ENCODE measurements at places on chromosomes 16 and 17.

DNA sequence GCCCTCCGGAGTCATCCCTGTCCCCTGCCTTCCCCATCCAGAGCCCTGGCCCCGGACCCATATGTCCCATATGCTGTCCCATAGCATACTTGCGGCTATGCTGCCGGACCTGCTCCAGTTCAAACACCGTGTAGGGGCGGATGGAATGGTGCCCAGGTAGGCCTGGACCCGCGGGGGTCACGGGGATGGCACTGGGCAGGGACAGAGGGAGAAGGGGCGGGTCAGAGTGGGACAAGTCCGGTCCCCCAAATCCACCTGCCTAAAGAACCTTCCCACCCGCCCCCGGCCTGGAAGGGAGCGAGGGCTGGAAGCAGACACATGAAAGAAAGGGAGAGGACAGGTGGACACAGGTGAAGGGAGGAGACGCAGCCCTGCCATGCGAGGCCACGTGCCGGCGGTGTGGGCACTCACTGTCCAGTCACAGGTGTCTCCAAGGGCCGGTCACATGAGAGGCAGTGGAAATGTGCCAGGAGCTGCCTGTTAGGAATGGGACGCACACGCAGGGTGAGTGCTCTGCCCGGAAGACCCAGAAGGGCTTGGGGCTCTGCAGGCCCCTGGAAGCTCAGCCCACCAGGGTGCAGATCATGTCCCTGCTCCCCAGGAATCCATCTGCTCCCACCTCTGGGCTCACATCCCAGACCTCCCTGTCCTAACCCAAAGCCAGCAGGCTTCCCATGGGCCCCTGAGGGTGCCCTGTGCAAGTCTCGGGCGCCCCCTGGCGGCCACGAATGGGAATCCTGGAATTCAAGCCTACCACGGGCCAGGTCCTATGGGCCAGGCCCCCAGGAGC is 14.0 kb downstream of the UBALD2 start:
- peaks cover 26% of the 10 kb centered on the region for H3K4me1 ChIP-seq
- no peaks in the 10 kb centered on the region for H3K36me3 ChIP-seq
- H3K27ac ChIP-seq, result no peak overlapping the region
- DNase-seq, result peak; percentile 82

GRCh38 chr16:73095142-73095820 is 47.4 kb upstream of the ZFHX3 start:
- no peak for DNase-seq
- H3K4me1 ChIP-seq, result peaks cover 3% of the 10 kb centered on the region
- H3K36me3 ChIP-seq, result no peaks in the 10 kb centered on the region
- H3K4me3 ChIP-seq, result no peak overlapping the region
- H3K27ac ChIP-seq, result no peak overlapping the region

GRCh38 chr16:80791411-80791810 is 13.0 kb downstream of the CDYL2 start:
- no peaks in the 10 kb centered on the region for H3K36me3 ChIP-seq
- no peak for DNase-seq
- no peaks in the 10 kb centered on the region for H3K4me1 ChIP-seq
- no peak overlapping the region for H3K27ac ChIP-seq

- H3K36me3 ChIP-seq, result no peaks in the 10 kb centered on the region
- no peaks in the 10 kb centered on the region for H3K27me3 ChIP-seq
- no peak overlapping the region for H3K4me3 ChIP-seq
- peak overlapping the region; percentile 93 for H3K27ac ChIP-seq
Measured at GRCh38 chr16:8877894-8878522, 4.1 kb upstream of the LITAFD start.

DNA sequence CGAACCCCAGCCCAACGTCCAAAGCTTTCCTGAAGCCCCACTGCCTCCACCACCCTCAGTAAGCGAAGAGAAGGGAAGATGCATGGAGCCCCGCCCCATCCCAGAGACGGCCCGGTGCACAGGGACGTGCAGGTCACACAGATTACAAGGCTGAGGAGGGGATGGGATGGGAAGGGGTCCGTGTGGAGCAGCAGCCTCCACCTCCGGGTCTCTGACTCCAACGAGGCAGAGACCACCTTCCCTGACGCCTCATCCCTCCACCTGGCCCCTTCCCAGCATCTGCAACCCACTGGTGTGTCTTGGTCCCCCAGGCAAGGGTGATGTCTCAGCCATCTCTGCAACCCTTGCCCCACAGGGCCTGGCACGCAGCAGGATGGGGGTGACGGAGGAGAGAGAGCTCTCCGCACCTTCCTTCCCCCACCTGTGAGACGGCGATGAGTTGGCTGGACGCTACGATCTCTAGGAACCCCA is 58.5 kb downstream of the TBC1D16 start:
- no peak overlapping the region for H3K27ac ChIP-seq
- no peak for DNase-seq
- H3K4me1 ChIP-seq, result no peaks in the 10 kb centered on the region
- H3K36me3 ChIP-seq, result peaks cover 33% of the 10 kb centered on the region
- H3K4me3 ChIP-seq, result no peak overlapping the region

DNA sequence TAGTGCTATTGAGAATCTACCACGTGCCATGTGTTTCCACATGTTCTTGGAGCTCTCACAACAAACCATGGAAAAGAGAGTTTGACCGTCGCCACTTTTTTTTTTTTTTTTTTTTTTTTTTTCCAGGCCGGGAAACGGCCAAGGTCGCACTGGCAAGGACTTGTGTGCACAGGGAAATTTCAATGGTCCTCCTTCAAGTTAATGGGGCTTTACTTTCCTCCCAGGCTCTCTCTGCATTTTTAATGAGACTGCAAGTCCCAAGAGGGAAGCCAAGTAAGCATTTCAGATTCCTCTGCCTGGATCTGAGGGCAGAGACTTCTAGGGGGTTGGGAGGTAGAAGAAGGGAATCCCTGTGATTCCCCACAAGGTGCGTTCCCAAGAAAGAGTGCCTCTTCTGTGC is 94.7 kb upstream of the MPHOSPH6 start:
- H3K27ac ChIP-seq, result no peak overlapping the region
- H3K4me1 ChIP-seq, result no peaks in the 10 kb centered on the region
- H3K36me3 ChIP-seq, result no peaks in the 10 kb centered on the region
- DNase-seq, result no peak

DNA sequence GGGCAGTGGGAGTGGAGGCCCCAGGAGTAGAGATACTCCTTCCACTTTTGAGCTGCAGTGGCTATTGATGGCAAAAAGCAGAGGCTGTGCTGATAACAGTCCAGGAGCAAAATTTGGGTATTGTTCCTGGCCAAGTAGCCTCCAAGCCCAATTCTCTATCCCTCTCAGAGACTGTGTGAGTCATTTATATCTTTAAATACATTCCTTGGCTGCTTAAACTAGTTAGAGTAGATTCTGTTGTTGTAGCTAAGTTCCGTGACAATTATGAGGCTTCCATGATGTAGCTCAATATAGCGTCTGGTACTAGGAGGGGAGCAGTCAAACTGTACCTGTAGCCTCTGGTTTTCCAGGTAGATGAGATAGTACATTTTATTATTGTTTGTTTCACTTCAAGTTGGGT is 19.9 kb upstream of the UBE2G1 start:
- DNase-seq, result no peak
- no peak overlapping the region for H3K4me3 ChIP-seq
- no peaks in the 10 kb centered on the region for H3K4me1 ChIP-seq
- no peak overlapping the region for H3K27ac ChIP-seq
- no peaks in the 10 kb centered on the region for H3K36me3 ChIP-seq

DNA sequence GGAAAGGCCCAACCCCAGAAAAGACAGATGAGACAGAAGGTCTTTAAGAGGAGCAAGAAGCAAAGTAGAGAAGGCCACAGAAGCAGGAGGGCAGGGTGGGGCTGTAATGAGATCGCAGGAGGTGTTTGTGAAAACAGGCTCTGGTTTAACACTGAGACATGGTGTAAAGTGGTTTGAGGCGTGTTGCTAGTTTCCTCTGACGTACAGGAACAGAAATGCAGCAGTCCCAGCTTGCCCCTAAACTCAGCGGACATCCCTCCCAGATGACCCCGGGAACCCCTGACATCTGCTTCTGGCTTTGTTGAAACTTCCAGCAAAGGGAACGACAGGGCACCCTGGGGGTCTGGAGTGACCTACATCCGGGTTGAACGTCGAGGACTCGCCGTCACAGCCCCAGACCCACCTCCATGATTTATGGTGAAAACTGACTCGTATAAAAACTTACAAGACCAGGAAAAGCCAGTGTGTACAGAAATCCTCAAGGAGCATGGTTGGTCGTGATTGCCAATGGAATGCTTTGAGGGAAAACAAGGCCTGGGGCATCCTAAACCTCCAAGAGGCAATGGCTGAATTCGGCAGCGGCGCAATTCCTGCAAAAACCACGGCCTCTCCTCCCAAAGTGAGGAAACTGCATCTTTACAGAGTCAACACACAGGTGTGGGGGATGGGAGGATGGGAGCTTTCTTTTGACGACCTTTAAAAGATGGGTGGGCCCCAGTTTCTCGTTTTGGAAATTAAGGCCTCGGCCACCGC is 25.8 kb downstream of the LITAF start:
- DNase-seq, result peak; percentile 78
- H3K27me3 ChIP-seq, result no peaks in the 10 kb centered on the region
- H3K27ac ChIP-seq, result no peak overlapping the region
- H3K36me3 ChIP-seq, result peaks cover 13% of the 10 kb centered on the region
- H3K4me1 ChIP-seq, result peaks cover 5% of the 10 kb centered on the region

- H3K36me3 ChIP-seq, result peaks cover 56% of the 10 kb centered on the region
- H3K27ac ChIP-seq, result no peak overlapping the region
- DNase-seq, result no peak
Measured at GRCh38 chr16:88643644-88643932, 5.2 kb downstream of the IL17C start.

- peak overlapping the region; percentile 82 for H3K27ac ChIP-seq
- peaks cover 7% of the 10 kb centered on the region for H3K27me3 ChIP-seq
- peak; percentile 66 for DNase-seq
- H3K36me3 ChIP-seq, result no peaks in the 10 kb centered on the region
- peaks cover 86% of the 10 kb centered on the region for H3K4me1 ChIP-seq
Measured at GRCh38 chr16:2032285-2033056, 5.8 kb downstream of the NHERF2 start.

- DNase-seq, result peak; percentile 6
- peaks cover 14% of the 10 kb centered on the region for H3K4me1 ChIP-seq
- peaks cover 44% of the 10 kb centered on the region for H3K27me3 ChIP-seq
- no peak overlapping the region for H3K4me3 ChIP-seq
- H3K36me3 ChIP-seq, result no peaks in the 10 kb centered on the region
Measured at GRCh38 chr17:8806926-8807550, 7.9 kb upstream of the MFSD6L start.

DNA sequence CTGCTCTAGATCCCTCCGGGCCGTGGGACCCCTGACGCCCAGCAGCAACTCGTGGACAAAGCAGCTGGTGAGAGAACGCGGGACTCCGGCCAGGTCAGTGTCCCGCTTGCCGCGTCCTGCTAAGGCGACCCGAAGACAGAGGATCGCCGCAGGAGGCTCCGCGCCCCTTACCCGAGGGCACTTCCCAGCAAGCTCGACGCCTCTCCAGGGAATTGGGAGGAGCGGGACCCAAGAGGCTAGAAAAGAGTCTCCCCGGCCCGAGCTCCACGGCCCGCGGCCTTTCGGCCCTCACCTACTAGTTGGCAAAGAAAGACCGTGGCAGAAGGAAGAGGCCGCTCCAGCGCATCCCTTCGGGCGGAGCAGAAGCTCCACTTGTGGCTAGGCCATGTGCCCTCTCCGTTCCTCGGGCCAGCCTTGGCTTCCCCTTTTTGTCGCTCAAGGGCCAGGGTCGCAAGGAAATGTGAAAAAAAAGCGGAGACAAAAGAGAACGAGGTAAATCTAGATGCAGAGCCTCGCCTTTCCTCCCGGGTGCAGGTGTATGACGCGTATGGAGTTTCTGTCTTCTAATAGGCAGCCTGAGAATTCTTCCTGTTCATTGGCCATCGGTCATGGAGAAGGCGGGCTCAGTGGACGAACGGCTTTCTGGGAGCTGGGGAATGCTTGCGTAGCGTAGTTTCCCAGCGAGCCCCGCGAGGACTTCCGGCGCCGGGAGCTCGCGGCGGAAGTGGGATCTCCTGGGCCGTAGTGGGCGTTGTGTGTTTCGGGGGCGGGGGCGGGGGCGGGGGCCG is at the start of gene ZNF213:
Gene ZNF213, plus strand, starts transcription at position 692 of the 788 bp plus-strand sequence. CDS start 2,252 bp downstream, outside the sequence.
- DNase-seq, result peak; percentile 99
- peaks cover 38% of the 10 kb centered on the region for H3K36me3 ChIP-seq
- H3K27me3 ChIP-seq, result no peaks in the 10 kb centered on the region
- H3K27ac ChIP-seq, result peak within 1 kb of the TSS; percentile 93
- H3K4me1 ChIP-seq, result peaks cover 11% of the 10 kb centered on the region

DNA sequence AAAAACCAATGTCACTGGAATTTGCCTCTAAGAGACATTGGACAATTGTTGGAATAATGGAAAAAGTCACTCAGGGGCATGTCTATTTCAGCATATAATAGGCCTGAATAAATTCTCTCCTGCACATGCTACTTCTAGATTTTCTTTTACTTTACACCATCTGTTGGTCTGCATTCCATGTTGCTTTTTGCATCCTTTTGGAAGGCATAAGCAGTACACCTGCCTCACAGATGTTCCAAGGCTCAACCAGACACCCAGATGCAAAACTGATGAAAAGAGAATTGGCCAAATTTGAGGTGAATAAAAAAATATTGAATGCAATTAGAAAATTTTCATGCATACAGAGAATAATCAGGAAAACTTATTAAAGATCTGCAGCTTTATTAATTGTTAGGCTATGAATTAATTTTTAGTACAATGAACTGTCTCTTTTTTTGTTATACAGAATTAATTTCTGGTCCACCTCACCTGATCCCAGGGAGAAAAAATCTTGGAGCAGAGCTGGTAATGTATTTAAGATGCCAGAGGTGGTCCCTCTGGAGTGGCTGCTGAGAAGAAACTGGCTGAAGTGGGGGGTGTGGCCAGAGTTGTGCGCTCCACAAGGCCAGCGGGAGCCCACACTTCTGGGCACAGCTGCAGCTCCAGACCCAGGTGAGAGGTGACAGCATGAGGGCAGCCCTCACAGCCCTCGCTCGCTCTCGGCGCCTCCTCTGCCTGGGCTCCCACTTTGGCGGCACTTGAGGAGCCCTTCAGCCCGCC is 778.6 kb downstream of the CDH11 start:
- no peaks in the 10 kb centered on the region for H3K27me3 ChIP-seq
- no peak overlapping the region for H3K27ac ChIP-seq
- H3K4me3 ChIP-seq, result no peak overlapping the region
- no peaks in the 10 kb centered on the region for H3K36me3 ChIP-seq
- DNase-seq, result no peak
- H3K4me1 ChIP-seq, result peaks cover 2% of the 10 kb centered on the region

GRCh38 chr16:87216148-87216840 is 100.9 kb downstream of the C16orf95 start:
- no peak overlapping the region for H3K27ac ChIP-seq
- no peaks in the 10 kb centered on the region for H3K36me3 ChIP-seq
- no peaks in the 10 kb centered on the region for H3K27me3 ChIP-seq
- H3K4me3 ChIP-seq, result no peak overlapping the region

GRCh38 chr16:10776280-10776679 is 32.6 kb downstream of the NUBP1 start:
- no peaks in the 10 kb centered on the region for H3K4me1 ChIP-seq
- no peak overlapping the region for H3K4me3 ChIP-seq
- no peak for DNase-seq
- H3K27me3 ChIP-seq, result no peaks in the 10 kb centered on the region
- no peak overlapping the region for H3K27ac ChIP-seq
